PC-9 (cell line): ENCODE measurements at places on chromosomes 6 and 20.

GRCh38 chr6:19906171-19906570, 69.0 kb downstream of the ID4 start:
- no peak for DNase-seq

DNA sequence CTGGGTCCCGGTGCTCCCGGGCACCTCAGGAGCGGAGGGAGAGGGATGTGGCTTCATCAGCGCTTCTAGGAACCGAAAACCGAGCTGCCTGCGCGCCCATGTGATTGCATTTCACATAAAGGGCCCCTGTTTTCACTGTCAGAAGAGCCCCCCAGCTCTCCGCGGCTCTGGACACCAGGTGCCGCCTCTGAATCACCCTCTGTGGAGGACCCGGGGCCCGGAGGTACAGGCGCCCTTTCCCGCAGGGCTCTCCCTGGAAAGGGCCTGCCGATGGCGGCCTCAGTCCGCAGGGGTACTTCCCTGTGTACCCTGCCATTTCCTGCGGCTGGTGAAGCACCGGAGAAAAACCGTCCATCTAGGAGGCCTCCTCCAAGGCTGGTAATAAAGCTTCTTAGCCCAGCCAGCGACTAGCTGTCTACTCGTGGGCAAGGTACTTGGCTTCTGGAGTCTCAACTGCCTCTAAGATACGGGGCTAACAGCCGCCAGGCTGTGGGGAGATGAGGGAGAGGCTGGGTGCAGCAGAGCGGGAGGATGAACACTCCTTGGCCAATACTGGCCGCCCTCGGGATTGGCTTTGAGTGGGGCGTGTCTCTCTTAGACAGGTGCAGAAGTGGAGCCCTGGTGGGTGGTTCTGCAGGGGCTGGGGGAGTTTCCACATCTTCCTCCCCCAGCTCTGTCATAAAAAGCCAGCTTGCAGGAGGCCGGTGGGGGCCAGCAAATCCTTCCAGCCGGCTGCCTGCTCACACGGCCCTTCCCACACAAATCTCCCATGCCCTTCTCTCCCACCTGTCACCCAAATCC, 1.6 kb downstream of the PPP1R16B start:
- DNase-seq = no peak

DNA sequence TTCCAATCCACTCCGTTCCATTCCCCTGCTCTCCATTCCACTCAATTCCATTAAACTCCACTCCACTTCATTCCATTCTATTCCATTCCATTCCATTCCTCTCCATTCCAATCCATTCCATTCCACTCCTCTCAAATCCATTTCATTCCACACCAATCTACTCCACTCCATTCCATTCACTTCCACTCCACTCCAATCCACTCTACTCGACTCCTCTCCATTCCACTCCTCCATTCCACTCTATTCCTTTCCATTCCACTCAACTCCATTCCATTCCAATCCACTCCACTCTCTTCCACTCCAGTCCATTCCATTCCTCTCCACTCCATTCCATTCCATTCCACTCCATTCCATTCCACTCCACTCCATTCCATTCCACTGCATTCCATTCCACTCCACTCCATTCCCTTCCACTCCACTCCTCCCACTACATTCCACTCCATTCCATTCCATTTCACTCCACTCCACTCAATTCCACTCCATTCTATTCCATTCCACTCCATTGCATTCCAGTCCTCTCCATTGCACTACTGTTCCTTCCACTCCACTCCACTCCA, 22.6 kb upstream of the DEFB125 start:
- DNase-seq = no peak

GRCh38 chr6:1657116-1657770, 47.5 kb downstream of the FOXC1 start:
- no peak for DNase-seq
